ENCODE measurements at places on chromosomes 5 and 9.

GRCh38 chr9:74760031-74760700, 127.6 kb downstream of the TRPM6 start:
- no peak for DNase-seq

- no peak for DNase-seq
These were observed 2.6 kb upstream of the PLAA start for GRCh38 chr9:26949637-26950069.

GRCh38 chr9:2878701-2879100, 34.8 kb upstream of the PUM3 start:
- no peak for DNase-seq

- DNase-seq: no peak
These were observed 612.9 kb upstream of the DAB2 start for GRCh38 chr5:40037713-40038112.

GRCh38 chr5:74326571-74327338, 313.8 kb downstream of the ENC1 start:
- no peak for DNase-seq

DNA sequence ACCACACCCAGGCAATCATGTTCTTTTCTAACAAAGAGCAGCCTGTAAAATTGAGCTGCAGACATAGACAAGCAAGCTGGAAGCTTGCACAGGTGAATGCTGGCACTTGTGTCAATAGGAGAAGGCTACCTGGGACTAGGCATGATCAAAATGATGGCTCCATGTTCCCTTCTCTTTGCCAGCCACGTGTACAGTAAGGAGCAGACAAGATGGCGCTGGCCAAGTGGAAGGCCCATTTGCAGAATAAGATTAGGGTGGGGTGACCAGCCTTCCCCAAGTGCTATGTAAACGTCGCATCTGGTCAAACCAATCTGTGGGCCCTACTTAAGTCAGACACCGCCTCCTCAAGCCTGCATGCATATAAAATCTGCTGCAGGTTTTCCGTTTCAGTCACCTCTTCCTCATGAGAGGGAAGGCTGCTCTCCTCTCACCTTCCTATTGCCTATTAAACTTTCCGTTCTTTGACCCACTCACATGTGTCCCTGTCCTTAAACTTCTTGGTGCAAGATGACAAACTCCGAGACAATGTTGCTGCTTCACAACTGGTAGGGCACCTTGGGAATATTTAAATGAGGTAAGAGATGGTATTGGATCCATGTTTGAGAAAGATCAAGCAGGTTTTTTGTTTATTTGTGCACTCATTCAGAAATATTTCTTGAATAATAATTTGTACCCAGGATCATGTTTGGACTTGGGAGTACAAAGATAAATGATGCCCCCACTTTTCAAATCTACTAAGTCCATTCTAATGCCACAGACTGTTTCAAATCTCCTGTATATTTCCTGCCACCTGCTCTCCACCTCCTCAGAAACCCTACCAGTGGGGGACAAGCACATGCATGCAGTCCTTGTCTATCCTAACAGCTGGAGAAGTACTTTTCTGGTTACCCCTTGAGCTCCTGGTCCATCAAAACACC, 30.7 kb upstream of the TGFBR1 start:
- DNase-seq: no peak

- no peak for DNase-seq
These were observed 6.2 kb downstream of the FRMPD1 start for GRCh38 chr9:37656936-37657335.

Measured in uterus (tissue), 4 donors.